ENCODE measurements at places on chromosomes 2 and 18. TPM values are rescaled to one million over a fixed set of nuclear protein-coding genes. Genes with fewer than 3 reads are reported as not detected.
A peak's percentile ranks its signal among the peaks of the same experiment; 100 is the strongest.

Gene TEX51
- total RNA-seq: not detected

Gene CPLX4
- not detected for total RNA-seq

DNA sequence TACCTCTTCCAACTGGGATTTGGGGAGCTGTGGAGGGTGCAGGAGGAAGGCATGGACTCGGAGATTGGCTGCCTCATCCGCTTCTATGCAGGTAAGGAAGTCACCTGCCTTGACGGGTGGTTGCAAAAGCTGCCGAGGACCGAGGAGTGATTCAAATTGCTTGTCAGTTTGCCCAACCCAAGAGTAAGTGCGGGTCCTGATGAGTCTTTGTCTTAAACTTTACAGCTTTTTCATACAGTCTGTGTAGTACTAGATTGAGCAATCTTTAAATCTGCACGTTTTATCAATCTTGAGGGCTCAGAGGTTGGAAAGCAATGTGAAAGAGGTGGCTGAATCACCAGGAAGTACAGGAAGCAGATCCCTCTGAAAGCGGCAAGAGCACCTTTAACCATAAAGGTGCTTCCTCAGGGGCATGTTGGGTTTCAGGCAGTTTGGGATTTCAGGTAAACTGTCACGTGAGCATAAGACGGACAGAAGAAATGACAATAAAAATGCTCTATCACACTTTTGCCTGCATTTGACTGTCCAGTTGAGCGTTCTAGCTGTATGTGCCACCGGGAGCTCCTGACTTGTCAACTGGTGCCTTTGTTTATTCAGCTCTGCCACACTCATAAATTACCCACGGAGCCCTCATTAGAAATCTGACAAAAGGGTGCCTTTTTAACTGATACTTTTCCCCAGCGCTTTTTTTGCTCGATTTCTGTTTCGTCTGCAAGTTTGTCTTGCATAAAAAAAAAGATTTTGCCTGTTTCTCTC lies 2.0 kb downstream of the PHLPP1 start:
- peaks cover 3% of the 10 kb centered on the region for H3K36me3 ChIP-seq
- H3K27me3 ChIP-seq: no peaks in the 10 kb centered on the region
- DNase-seq: no peak
- H3K27ac ChIP-seq: peak overlapping the region; percentile 80
- peak overlapping the region; percentile 82 for H3K4me3 ChIP-seq
- H3K4me1 ChIP-seq: peaks cover 45% of the 10 kb centered on the region

GRCh38 chr2:80068038-80068731 lies 236.4 kb downstream of the LRRTM1 start:
- H3K4me1 ChIP-seq: no peaks in the 10 kb centered on the region
- no peak overlapping the region for H3K27ac ChIP-seq
- H3K27me3 ChIP-seq: no peaks in the 10 kb centered on the region
- DNase-seq: no peak

DNA sequence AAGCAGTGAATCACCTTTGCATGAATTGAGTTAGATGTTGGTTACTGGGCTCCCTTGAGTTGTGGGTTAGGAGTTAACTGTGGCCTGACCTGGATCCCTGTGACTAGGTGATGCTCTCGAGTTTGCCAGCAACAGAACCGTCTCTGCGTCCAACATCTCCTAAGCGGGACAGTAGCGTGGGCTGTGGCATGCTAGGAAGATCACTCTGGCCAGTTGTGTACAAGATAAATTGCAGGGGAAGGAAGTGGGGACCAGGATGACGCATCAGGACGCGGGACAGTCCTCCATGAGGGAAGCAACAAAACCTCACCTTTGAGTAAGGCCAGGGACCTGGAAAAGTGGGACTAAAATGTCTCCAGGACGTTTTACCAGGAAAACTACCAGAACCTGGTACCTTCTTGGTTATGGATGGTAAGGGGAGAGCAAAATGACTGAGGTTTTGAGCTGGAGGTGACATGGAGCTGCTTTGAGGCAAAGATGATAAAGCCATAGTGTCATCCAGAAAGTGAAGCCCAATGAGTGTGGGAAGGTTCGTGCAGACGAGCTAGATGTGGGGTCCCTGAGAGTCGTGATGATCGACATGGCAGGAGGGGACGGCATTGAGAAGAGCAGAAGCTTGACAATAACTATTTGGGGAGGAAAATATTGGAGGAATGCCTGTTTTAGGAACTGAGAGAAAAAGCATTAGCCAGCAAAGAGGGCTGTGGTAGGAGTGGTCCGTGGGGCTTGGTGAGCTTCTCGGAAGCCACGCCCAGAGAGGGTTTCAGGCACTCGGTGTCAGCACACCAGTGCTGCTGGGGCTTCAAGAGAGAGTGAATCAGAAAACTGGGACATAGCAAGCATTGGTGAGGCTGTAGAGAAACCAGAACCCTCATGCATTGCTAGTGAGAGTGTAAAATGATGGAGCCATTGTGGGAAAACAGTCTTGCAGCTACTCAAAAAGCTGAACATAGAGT lies 95.1 kb downstream of the SMAD7 start:
- H3K36me3 ChIP-seq: no peaks in the 10 kb centered on the region
- peaks cover 4% of the 10 kb centered on the region for H3K4me1 ChIP-seq
- H3K27ac ChIP-seq: no peak overlapping the region
- H3K27me3 ChIP-seq: no peaks in the 10 kb centered on the region
- H3K4me3 ChIP-seq: no peak overlapping the region

All from activated B cell treated with CpG ODN at 0.5 μM for 24 hours (primary cell).